ENCODE measurements at places on chromosomes 5 and 9.

DNA sequence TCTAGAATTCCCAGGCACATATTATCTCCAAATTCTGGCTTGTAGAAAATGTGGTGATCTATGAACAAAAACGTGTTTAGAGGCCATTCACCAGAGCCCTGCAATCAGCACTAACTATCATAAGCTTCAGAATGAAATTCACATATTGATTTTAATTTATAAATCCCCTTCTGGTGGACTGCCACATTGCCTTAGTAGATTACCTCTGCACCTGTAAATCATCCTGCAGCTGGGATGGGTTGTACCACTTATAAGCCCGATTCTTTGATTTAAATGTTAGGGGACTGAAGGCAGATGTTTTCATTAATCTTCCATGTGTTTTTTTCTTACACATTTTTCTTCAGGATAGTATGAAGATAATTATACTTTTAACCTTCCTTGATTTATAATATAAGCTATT is 140.7 kb upstream of the PTPRD start:
- no peak for DNase-seq

- DNase-seq = no peak
These were observed 122.3 kb upstream of the WWC1 start for GRCh38 chr5:168168978-168169698.

DNA sequence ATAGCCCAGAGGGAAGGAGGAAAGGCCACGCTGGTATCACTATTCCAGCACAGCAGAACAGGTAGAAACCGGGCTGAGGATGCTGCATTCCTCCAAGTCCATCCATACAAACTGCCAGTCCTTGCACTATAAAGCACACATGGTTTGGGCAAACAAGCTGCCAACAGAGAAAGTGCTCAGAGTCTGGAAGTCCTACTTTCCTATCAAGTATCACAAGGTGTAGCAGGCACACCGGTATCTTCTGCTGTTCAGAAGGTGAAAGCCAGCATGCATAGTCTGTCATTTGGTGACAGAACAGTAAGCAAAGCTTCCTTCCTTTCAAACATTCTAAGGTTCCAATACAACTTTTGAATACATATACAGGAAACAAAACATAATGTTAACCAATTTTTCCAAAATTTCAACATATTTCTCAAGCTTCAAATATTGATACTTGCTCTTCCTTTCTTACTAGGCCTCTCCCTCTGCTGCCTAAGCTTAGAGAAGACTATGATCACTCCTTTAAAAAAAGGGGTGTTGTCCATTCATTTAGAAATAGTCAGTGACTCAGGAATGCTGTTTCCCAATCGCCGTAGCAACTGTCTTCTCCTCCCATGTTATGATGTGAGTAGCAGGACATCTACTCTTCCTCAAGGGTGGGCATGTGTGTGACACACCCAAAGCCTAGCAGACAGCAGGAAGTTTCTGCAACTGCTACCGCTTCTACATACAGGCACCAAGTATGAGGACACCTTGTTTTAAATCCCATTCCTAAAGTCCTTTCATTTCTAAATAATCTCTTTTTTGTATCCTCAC is 14.7 kb downstream of the DIAPH1 start:
- DNase-seq = peak; percentile 62

GRCh38 chr9:108423433-108423832 is 432.4 kb downstream of the ACTL7B start:
- no peak for DNase-seq

DNA sequence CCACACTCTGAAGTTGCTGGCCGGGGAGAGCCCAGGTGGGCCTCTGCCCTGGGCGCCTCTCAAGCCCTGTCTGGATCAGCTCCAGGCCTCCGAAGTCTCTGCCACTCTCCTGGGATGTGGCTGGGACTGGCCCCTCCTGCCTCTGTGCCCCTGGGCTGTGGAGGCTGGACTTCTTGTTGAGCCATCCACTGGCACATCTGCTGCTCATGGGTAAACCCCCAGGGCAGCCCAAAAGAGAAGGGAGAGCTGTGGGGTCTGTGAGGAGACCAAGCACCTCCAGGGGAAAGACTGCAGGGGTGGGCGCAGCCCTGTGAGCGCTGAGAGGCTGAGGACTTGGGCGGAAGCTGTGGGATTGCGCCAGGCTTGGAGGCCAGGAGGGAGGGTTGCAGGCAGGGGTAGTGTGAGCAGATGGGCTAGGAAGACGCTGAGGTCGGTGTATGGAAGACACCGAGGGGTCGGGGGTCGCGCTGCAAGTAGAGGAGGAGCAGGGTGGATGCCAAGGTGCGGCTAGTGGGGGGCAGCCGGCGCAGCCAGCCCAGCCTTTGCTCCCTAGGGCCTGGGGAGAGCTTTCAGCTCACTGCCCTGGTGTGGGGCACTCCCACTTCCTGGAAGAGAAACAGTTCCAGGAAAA is 118.1 kb downstream of the WNK2 start:
- DNase-seq = no peak

GRCh38 chr5:91170266-91170665 is 212.9 kb downstream of the ARRDC3 start:
- no peak for DNase-seq

DNA sequence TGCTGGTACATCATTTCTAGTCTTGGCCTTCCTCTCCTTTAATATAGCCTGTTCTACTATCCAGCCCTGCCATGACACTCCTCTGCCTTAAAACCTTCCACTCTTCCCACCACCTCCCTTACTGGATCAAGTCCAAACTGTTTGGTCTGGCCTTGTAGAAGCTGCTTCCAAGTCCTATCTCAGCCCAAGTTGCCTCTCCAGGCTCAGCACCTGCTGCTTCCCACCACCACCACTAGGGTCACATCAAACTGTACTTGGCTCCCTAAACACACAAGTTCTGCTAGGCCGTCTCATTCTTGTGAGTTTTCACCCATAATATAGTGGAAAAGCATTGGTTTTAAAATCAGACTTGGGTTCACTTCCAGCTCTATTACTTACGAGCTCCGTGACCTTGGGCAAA is 1.4 kb downstream of the NDUFA8 start:
- DNase-seq = peak; percentile 17

DNA sequence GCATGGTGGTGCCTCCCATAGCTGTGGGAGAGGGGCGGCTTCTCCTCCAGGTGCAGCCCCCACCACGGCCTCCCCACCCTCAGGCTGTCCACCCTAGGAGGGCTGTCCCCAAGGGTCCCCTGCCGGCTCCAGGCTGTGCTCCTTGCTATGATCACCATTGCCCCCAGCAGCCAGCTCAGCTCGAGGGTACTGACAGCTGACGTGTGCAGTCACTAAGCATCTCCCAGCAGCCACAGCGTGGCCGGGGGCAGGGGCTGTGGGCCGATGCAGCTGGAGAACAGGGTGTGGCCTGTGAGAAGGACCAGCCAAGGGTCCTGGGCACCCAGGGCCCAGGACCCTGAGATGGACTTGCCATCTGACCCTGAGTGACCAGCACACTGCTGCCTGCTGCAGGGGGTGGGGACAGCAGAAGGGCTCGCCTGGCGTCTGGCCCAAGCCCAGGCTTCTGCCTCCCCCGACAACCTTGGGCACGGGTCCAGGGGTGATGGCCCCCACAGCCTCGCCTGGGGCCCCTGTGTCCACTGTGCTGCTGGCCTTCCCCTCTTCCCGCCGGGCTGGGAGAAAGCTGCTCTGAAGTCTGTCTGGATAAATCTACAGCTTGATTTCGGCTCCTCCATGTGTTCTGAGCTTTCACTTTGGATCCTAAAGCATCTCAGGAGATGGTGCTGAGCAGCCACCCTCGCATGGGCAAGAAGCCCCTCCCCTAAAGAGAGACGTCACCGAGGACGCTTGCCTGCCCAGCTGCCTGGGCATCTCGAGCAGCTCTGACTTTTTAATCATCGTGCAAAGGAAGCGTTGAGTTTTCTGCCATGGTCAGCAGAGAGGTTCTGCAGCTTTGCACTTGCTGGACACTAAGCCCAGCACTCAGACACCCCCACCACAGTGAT is 5.5 kb downstream of the KCNT1 start:
- no peak for DNase-seq

DNA sequence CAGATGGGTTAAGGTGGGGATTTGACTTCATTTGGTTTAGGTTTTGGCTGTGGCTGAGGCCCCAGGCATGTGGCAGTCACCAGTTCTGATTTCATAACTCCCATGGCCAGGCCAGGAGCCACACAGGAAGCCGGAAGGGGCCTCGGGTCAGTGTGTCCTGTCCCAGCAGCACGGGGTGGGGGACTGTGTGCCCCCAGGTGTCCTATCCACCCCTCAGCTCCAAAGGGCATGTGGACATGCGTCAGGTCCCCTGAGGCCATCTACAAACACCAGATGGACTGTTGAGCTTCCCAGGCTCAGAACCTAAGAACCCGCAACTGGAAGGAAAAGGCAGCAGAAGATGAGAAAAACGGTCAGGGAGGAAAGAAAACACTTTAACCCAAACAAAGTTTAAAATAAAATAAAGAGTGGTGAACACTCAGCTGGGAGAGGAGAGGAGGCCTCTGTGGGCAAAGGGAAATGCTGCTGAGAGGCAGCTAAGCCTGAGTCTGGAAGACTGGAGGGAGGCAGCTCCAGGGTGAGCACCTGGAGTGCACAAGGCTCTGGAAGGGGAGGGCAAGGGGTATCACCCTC is 260.8 kb downstream of the AUH start:
- peak; percentile 50 for DNase-seq

- no peak for DNase-seq
These were observed 11.9 kb upstream of the LHX2 start for GRCh38 chr9:123999661-124000060.

DNA sequence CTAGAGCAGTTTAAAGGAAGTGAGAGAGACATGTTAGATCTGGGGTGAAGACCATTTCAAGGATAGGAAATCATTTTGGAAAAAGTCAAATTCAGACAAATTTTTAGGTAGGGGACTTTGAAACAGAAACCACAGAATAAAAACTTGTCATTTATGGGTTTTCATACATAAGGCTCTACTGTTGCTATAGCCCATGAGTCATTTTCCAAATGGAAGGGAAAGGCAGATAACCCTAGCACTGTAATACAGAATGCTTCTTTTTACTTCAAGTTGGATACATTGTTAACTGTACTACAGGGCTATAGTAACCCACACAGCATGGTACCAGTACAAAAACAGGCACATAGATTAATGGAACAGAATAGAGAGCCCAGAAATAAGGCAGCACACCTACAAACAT is 455.4 kb downstream of the EBF1 start:
- no peak for DNase-seq

GRCh38 chr5:82480331-82480730 is 202.2 kb upstream of the RPS23 start:
- DNase-seq = no peak

DNA sequence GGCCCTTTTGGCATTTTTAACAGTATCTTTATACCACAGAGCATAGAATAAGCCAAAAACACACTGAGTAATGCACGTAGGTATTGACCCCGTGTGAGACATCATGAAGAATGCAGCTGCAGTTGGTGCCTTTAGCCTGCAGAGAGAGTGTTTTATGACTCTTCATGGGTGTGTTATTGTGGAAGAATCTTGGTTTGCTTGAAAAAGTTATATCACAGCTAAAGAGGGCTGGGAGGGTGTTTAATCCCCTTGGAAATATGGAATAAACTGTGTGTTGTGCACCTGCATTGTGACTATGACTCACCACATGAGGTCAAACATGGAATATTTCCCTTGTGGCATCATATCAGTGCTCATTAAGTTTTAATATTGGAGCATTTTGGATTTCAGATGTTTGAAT is 458.7 kb downstream of the CDH9 start:
- no peak for DNase-seq

- DNase-seq = peak; percentile 26
These were observed 299.4 kb upstream of the RASA1 start for GRCh38 chr5:86968301-86968753.

GRCh38 chr5:143001764-143002351 is 231.7 kb downstream of the ARHGAP26 start:
- no peak for DNase-seq

GRCh38 chr5:86465052-86465838 is 152.5 kb upstream of the COX7C start:
- no peak for DNase-seq

DNA sequence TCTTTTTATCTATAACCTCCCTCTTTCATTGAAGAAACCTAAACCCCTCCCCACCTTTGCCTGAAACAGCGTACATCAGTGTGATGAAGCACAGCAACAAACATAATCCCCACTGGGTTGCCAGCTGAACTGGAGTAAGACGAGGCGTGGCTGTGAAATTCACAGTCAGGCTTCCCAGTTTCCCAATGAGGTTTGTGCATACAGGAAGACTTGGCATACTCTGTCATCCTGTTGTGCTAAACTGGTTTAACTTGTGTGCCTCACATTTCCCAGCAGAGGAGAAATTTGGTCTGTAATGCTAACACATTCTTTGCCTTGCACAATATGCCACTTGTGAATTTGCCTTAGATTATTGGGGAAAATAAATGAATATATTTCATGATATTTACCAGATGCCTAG is 121.5 kb downstream of the SV2C start:
- DNase-seq = no peak

DNA sequence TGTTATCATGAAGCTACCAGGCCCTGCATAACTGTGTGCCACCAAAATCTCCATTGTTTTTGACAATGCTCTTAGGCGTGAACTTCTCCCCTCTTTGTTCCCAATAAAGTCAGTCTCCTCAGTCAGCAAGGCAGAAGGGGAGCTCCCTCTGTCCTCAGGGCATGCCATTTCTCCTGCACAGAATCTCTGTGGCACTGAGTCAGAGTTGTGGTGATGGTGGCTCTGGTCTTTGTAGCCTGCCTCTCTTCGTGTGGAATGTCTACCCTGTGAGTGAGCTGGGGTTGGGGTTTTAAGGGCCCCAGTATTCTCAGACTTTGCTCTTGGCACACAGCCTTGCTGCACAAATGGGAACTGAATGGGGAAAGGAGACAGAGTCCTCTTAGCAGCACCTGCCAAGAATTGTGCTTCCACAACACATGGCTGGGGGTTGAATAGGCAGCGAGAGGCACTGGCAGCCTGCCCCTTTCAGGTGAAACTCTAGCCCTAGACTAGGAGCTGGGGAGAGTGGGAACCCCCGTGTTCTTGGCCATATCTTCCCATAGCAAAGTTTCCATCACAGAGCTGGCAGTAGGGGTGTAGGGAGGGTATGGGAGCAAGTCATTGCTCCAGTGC is 146.6 kb downstream of the SH3GL2 start:
- DNase-seq = no peak

- no peak for DNase-seq
These were observed 33.1 kb downstream of the DBH start for GRCh38 chr9:133669182-133669801.

- peak; percentile 70 for DNase-seq
These were observed 4.0 kb upstream of the PCDHGA1 start for GRCh38 chr5:141326088-141326854.

DNA sequence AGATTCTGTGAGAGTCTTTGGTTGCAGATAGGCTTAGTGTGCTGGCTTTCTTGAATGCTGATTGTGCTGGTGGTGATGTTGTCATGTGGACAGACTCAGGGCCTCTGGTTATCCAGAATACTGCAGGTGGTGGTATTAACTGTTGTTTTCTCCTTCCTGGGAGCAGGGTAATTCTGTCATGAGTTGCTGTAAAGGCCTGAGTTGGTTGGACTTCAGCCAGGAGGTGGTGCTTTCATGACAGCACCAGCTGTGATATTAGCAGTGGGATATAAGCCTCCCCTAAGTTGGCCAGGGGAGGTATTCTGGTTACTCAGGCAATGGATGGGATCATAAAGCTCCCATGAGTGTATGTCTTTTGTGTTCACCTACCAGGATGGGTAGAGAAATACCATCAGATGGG is 16.4 kb upstream of the RNF180 start:
- no peak for DNase-seq

- DNase-seq = no peak
These were observed 292.4 kb downstream of the CD180 start for GRCh38 chr5:66904189-66904588.

- no peak for DNase-seq
These were observed 82.1 kb downstream of the TMEM232 start for GRCh38 chr5:110644357-110644756.

Measured in heart right ventricle (tissue), 16 donors.